ENCODE measurements at places on chromosomes 13 and 19.

GRCh38 chr19:2775556-2776430, 7.3 kb downstream of the SGTA start:
- no peak for DNase-seq

DNA sequence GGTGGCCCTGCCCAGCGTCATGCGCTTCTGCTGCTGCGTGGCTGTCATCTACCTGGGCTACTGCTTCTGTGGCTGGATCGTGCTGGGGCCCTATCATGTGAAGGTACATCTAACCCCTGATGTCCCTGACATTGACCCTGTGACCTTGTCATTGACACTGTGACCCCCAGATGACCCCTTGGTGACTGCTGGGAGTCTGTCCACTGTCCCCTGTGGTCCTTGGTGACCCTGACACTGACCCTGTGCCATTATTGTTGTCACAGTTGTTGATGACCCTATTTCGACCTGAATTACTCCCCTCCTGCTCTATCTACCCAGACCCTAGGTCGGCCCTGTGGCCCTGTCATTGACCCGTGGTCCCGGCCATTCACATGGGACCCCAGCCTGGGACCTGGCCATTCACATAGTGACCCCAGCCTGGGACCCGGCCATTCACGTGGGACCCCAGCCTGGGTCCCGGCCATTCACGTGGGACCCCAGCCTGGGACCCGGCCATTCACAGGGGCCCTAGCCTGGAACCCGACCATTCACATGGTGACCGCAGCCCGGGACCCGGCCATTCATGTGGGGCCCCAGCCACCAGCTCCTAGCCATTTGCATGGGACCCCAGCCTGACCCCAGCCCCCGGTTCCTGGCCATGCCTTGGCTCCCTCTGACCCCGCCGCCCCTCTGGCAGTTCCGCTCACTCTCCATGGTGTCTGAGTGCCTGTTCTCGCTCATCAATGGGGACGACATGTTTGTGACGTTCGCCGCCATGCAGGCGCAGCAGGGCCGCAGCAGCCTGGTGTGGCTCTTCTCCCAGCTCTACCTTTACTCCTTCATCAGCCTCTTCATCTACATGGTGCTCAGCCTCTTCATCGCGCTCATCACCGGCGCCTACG, 5.7 kb upstream of the PNPLA6 start:
- no peak for DNase-seq

DNA sequence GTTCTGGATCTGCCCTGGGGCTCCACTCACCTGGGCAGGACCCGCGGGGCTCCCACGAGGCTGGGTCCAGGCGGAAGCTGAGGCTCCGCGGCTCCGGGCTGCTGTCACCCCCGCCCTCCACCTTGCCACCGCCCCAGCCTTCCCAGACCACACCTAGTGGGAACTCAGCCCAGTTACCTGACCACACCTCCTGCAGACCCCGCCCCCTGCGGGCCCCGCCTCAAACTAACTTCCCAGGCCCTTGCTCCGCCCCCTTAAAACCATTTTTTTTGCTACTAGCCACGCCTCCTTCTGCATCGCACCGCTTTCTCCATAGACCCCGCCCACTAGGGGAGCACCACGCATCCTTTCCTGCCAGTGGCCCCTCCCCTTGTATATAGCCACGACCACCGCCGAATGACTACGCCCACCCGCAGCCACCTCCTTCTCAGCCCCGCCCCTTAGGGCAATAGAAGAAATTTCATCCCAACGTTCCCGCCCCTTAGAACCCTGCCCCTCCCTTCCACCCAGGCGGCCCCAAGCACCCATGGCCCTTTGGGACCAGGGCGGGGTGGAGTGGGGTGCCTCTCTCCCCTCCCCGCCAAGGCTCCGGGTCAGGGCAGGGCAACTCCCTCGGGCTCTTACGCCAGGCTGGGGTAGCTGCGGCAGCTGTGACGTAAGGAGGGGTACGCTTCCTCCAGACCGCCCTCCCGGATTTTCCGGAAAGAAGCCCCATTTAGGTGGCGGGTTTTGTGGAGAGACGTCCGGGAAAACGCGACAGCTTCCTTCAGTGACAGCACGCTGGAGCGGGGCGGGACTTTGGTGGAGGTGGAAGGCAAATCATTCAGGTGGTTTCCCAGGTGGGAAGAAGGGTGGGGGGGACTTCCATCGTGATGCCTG, at the start of gene SH2D3A:
SH2D3A (minus strand) TSS at position 79 of the 879 bp plus-strand sequence. CDS start 3,687 bp downstream, outside the sequence.
- DNase-seq = peak; percentile 81

GRCh38 chr19:54418930-54419800, 3.9 kb downstream of the TTYH1 start:
- no peak for DNase-seq

DNA sequence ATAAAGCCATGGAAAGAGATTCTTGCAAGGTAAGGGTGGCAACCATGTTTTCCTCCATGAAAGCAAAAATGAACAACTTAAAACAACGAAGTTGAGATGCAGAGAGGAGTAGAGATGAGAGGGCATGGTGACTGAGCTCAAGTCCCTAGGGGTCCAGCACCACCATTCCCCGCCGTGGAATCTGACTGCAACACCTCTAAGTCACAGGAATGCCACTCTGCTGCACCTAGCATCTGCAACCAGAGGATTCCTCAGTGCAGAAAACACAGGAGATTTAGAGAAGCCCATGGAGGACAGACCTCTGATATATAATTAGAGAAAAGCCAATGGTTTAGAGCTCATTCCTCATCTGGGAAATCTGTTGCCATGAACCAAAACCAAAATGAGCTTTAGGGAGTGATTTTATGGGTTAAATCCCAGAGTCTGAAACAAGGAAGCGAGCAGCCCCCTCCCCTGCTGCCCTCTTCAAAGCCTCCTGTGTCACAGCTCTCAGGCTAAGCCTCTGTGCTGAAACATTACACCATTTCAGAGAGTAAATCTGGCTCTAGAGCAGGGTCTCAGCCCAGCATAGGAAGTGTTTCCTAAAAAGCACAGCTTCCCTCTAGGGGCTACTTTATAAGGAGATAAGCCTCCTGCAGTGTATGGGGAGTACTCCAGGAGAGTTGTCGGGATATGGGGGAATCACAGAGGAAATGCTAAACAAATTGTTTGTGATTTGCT, 1043.6 kb downstream of the UQCRFS1 start:
- DNase-seq = no peak

DNA sequence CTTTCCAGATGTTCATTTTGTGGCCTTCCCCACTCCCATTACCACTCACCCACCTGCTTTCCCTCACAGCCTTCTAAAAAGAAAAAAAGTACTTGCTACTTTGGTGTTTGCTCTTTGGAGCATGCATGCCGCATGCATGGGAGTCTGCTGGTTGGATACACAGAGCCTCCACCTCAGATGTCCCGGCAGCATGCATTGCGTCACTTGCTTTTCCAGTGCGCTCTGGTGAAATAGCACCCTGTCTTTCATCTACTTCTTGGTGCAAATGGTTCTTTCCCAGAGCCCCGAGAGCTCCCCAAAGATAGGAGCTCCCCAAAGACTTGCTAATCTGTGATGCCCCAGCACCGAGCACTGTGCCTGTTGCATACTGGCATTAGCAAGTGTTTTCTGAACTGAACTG, 333.2 kb upstream of the ZNF507 start:
- DNase-seq = no peak

- no peak for DNase-seq
Measured at GRCh38 chr19:17314007-17314593, 4.7 kb downstream of the DDA1 start.

DNA sequence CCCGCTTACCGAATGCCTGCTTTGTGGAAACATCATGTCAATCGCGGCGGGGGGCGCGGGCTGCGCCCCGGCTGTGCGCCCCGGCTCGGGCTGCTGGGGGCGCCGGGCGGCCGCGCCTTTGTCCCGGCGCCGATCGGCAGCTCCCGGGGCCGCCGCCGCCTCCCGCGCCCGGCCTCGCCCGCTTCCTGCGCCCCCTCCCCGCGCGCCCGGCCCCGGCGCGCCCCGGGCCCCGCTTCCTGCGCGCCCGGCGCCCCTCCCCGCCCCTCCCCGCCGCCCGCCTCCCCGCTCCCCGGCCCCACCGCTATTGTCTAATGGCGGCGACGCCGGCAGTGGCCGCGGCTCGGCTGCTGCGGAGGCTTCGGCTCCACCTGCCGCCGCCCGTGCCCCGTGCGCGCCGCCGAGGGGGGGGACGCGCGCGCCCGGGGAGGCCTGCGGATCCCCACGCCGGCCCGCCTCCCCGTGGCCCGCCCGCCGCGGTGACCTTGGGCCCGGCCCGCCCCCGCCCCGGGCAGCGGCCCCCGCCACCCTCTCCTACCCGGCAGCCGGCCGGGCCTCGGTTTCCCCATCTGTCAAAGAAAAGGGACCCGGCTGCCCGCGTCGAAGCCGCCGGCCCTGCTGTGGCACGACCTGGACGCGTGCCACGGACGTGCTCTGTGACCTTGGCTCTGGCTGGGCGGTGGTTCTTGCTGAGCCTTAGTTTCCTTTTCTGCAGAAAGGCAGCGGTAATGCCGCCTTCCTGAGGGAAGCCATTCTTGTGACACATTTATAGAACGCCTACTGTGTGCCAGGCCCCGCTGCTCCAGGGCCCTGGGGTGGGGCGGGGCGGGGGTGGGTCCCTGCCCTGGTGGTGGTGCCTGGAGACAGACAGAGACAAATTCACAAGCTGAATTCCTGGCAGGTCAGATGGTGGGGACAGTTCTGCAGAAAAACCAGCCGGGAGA, at the start of gene TLE5:
TLE5 (minus strand) TSS at position 331 of the 941 bp plus-strand sequence; CDS start at position 36, 295 bp downstream.
- DNase-seq = no peak

- no peak for DNase-seq
Measured at GRCh38 chr13:20702530-20702914, 977 bp upstream of the IL17D start.

DNA sequence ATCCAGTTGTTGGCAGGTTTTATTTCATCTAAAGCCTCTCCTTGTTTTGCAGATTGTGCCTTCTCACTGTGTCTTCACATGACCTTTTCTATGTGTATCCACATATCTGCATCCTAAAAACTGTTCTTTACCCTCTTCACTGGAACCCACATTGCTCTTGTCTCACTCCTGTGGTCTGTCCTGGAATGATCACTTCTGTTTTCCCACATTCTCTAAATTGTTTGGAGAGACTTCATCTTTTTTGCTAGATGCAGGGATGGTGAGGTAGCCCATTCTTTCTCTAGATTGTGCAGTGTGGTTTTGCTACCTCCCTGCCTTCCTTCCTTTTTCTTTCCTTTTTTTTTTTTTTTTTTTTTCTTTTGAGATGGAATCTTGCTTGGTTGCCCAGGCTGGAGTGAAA, 608.6 kb upstream of the MIR17HG start:
- DNase-seq = no peak

DNA sequence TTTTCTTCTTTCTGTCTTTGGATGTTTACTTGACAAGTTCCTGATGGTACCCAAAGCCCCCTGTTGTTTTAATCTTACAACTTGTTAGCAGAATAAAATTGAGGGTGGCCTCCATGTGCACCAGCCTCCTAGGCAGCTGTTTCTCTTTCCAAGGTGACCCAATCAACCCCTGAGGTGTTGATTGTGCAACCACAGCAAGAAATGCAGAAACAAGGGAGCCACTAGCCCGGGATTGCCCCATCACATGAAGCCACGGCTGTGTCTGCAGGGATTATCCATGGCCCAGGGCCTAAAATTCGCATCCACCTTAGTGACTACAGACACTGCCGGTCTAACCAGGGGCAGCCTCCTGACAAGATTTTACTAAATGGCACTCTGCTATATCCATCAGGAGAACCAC, 14.4 kb downstream of the CEACAM4 start:
- DNase-seq = no peak

DNA sequence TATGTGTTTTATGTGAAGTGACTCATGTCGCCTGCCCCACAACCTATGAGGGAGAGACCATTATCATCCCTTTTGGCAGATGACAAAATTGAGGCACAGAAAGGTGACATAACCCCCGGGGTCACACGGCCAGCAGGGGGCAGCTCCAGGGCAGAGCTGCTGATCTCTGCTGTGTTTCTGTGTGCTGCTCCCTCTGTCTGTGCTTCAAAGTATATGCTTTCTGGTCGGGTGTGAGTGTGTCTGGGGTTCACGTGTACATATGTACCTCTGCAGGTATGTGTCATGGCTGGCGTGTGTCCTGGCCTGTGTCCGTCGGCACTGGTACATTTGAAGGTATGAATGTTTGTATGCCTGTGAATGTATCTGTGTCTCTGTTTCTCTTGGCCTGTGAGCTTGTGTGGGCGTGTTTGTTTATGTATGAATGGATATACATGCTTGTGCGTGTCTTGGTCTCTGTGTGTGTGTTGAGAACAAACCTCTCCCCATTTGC, 7.1 kb downstream of the LIPE start:
- DNase-seq = peak; percentile 98

DNA sequence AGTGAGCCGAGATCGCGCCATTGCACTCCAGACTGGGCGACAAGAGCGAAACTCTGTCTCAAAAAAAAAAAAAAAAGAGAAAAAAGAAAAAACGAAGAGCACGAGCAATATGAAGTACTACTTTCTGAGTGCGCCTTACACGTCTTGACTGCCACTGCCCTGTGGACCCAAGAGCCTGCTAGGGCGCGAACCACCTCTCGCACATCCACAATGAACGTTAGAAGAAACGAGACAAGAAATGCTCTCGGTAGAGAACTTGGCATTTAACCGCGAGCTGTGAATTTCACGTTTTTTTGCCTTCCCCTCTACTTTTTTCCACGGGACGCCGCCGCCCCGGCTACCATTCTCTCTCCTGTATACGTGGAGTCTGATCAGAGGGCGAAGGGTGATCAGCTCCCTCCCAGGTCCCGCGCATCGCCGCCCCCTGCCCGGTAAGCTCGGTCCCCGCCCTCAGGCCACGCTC, 454 bp downstream of the TIMM44 start:
- DNase-seq = no peak

DNA sequence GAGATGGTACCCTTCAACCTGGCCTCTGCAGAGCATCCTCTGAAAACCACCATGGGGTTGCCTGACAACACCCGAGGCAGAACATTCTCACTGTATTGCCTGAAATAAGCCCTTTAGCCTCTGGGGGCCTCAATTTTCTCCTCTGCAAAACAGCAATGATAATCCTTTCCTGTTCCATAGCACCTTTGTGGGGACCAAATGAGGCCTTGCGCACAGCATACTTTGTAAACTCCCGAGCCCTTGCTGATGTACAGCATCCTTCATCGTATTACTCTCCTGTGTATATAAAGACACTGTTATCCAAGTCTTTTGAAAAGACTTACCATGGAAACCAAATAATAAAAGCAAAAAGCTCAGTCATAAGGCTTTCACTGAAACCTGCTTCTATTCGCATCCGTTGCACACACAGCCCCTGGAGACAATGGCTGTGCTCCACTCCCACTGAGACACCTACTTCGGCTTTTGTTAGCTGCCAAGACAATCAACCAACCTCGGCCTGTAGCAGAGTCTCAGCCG, 276.0 kb downstream of the FOXO1 start:
- DNase-seq = no peak

GRCh38 chr13:48790966-48791365, 137.2 kb downstream of the CYSLTR2 start:
- no peak for DNase-seq

- DNase-seq = no peak
Measured at GRCh38 chr13:73089213-73089612, 30.4 kb downstream of the KLF5 start.
